ENCODE measurements at places on chromosomes 16 and 17.

- no peak for DNase-seq
Measured at GRCh38 chr16:57619133-57619605, 9.3 kb upstream of the ADGRG1 start.

GRCh38 chr16:68491576-68491950, 43.3 kb upstream of the SMPD3 start:
- DNase-seq, result no peak

- DNase-seq, result no peak
Measured at GRCh38 chr17:66923886-66924285, 40.6 kb upstream of the CACNG4 start.

DNA sequence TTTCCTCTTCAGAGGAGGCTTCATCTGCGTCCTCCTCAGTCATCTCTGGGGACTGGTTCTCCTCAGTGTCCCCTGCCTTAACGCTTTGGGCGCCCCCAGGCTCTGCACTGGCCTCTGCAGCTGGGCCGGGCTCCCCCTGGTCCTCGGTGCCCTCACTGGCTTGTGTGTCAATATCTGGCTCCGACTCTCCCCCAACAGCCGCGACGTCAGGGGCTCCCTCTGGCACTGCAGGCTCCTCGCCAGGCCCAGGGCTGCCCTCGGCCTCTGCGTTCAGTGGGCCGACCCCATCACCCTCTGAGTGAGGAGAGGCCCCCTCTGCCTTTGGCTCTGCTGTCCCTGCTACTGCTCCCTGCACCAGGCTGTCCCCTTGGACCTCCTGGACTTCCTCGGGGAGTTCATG, 34.7 kb downstream of the SRL start:
- no peak for DNase-seq

DNA sequence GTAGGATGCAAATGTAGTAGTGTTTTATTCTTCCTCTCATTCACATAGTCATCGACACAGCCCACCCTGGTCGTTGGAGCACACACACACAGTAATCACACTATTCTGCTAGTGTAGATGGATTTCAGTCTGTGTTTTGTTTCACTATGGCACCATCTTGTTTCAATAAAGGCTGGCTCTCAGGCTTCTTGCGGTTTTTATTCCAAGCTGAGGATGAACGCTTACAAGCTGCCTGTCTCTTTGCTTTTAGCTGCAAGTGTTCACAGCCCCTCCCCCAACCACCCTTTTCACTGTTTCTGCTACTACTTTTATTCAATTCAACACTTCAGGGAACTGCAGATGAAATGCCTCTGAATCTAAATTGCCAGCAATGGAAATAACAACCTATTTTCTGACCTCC, 140.9 kb upstream of the PMFBP1 start:
- DNase-seq, result no peak

GRCh38 chr17:73394512-73395450, 83.0 kb upstream of the CDC42EP4 start:
- DNase-seq, result peak; percentile 18
